H1 (cell line): ENCODE measurements at places on chromosomes 6 and 20. TPM values are rescaled to one million over a fixed set of nuclear protein-coding genes. Genes with fewer than 3 reads are reported as not detected.

The HDGFL1 gene
- total RNA-seq: not detected in 2 replicates

The GPR6 gene
- 0.27 and 0.37 TPM in 2 replicates for total RNA-seq

The CD93 gene
- total RNA-seq: 0.07 TPM in 1 of 2 replicates, not detected in the other

The REM1 gene
- not detected in 2 replicates for total RNA-seq

The EEF1E1 gene
- 96.8 and 97.2 TPM in 2 replicates for total RNA-seq

- no peaks in the 10 kb centered on the region for H3K4me1 ChIP-seq
- DNase-seq: no peak
- no peak overlapping the region for H3K27ac ChIP-seq
- H3K4me3 ChIP-seq: no peak overlapping the region
- H3K36me3 ChIP-seq: no peaks in the 10 kb centered on the region
Observed at GRCh38 chr20:43528258-43528875, 20.9 kb downstream of the L3MBTL1 start.

- H3K27ac ChIP-seq: peak overlapping the region; percentile 76
- H3K4me3 ChIP-seq: peak overlapping the region; percentile 81
- H3K27me3 ChIP-seq: no peaks in the 10 kb centered on the region
- H3K4me1 ChIP-seq: peaks cover 4% of the 10 kb centered on the region; the same call in 1 of the 2 replicates
- no peaks in the 10 kb centered on the region for H3K36me3 ChIP-seq
Observed at GRCh38 chr20:34363465-34364222, 571 bp downstream of the ITCH start.

GRCh38 chr20:59958123-59958522 lies at the start of gene CDH26:
CDH26 (plus strand) TSS chr20:59958423; CDS start chr20:59958727, 304 bp downstream.
- H3K4me1 ChIP-seq: no peaks in the 10 kb centered on the region
- DNase-seq: no peak
- H3K4me3 ChIP-seq: no peak within 1 kb of the TSS
- no peak within 1 kb of the TSS for H3K27ac ChIP-seq

DNA sequence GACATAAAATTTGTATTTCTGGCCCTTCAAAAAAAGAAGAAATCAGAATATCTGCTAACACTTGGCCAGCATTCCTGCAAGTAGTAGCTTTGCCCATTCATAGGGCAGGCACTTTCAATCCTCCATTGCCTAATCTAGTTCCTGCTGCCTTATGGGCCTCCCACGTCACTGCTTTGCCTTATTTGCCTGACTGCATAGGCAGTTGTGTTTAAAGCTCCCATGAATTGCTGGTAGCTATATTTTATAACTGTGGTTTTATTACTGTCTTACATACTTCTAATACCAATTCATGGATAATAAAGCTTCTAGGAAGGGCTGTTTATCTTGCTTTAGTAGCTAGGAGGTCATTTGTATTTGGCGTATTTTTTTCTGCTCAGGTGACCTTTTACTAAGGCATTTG lies 7.7 kb upstream of the SLC35A1 start:
- DNase-seq: no peak
- H3K36me3 ChIP-seq: no peaks in the 10 kb centered on the region
- H3K27ac ChIP-seq: no peak overlapping the region
- H3K4me1 ChIP-seq: no peaks in the 10 kb centered on the region
- no peaks in the 10 kb centered on the region for H3K27me3 ChIP-seq

- H3K27ac ChIP-seq: no peak overlapping the region
- no peaks in the 10 kb centered on the region for H3K36me3 ChIP-seq
- H3K4me3 ChIP-seq: peak overlapping the region; percentile 77
- DNase-seq: no peak
- peaks cover 17% of the 10 kb centered on the region for H3K27me3 ChIP-seq
- no peaks in the 10 kb centered on the region for H3K4me1 ChIP-seq
Observed at GRCh38 chr6:31357886-31358285, 907 bp upstream of the HLA-B start.

GRCh38 chr6:8707956-8708772 lies 272.8 kb upstream of the SLC35B3 start:
- H3K27ac ChIP-seq: no peak overlapping the region
- 0 out of 2 replicates have a peak, but pooled peaks cover 2% of the 10 kb centered on the region for H3K4me1 ChIP-seq
- no peak for DNase-seq
- no peaks in the 10 kb centered on the region for H3K36me3 ChIP-seq

- H3K4me3 ChIP-seq: no peak overlapping the region
- H3K36me3 ChIP-seq: no peaks in the 10 kb centered on the region
- DNase-seq: no peak
- no peak overlapping the region for H3K27ac ChIP-seq
- H3K4me1 ChIP-seq: peaks cover 8% of the 10 kb centered on the region
Observed at GRCh38 chr6:13484138-13484708, 3.2 kb downstream of the GFOD1 start.

- H3K36me3 ChIP-seq: no peaks in the 10 kb centered on the region
- no peak overlapping the region for H3K4me3 ChIP-seq
- DNase-seq: no peak
- no peaks in the 10 kb centered on the region for H3K27me3 ChIP-seq
- no peaks in the 10 kb centered on the region; the same call in none of the 2 replicates for H3K4me1 ChIP-seq
- no peak overlapping the region for H3K27ac ChIP-seq
Observed at GRCh38 chr6:107676042-107676441, 148.1 kb downstream of the SCML4 start.

DNA sequence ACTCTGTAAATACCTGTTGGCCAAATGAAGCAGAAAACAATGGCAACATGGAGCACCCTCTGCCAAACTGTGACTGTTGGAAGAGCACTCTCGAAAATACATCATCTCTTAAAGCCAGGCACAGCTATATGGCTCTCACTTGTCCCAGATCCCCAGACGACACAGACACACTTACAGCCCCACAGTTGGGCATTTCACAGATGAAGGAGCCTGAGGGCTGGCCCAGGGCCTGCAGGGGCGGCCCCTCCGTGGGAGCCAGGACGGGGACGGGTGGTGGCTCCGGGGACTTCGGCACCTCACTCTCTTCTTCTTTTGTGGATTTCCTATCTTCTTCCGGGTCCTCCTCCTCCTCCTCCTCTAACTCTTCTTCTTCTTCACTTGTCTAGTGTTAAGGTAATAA lies 18.4 kb upstream of the MRPS10 start:
- peaks cover 3% of the 10 kb centered on the region for H3K36me3 ChIP-seq
- H3K27ac ChIP-seq: no peak overlapping the region
- H3K27me3 ChIP-seq: no peaks in the 10 kb centered on the region

- H3K27me3 ChIP-seq: no peaks in the 10 kb centered on the region
- no peaks in the 10 kb centered on the region for H3K4me1 ChIP-seq
- no peak for DNase-seq
- no peaks in the 10 kb centered on the region for H3K36me3 ChIP-seq
- no peak overlapping the region for H3K27ac ChIP-seq
Observed at GRCh38 chr20:16864963-16865362, 116.8 kb downstream of the OTOR start.

DNA sequence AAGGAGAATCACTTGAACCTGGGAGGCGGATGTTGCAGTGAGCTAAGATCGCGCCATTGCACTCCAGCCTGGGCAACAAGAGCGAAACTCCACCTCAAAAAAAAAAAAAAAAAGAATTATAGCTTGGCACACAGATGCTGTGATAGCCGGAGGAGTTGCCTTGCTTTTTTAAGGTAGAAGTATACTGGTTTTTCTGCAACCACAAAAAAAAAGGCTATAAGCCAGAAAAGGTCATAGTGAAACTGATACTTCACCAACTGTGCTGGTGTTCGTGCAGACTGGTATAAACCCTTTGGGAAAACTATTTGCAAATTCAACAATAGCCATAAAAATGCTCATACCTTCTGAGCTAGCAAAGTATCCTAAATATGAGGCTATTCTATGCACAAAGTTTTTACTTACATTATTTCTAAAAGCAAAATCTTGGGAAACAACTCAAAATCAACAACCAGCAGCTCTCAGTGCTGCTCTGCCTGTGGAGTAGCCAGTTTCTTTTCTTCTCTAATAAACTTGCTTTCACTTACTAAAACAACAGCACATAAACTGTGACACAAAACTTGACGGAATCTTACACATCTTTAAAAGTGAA lies 44.0 kb downstream of the B4GALT5 start:
- H3K27me3 ChIP-seq: no peaks in the 10 kb centered on the region
- peaks cover 5% of the 10 kb centered on the region; the same call in 1 of the 2 replicates for H3K4me1 ChIP-seq
- H3K27ac ChIP-seq: no peak overlapping the region
- no peak overlapping the region for H3K4me3 ChIP-seq

DNA sequence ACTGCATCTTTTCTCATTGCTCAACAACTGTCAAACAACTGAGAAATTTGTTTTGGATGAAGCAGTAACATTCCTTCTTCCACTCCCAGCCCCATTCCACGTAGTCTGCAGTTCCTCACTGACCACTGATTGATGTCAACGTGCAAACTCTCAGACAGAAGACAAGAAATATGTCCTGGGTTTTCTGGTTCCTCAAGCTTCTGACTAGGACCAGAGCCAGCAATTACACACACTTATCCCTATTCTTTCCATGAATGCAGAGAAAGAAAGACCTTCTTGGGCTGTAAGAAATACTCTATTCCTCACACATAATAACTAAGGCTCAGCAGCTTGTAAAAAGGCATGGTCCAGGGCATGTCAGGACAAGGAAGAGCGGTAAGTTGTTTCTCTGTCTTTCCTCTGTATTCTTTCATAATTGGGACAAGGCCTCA lies 790.1 kb upstream of the SLC35B3 start:
- no peak overlapping the region for H3K4me3 ChIP-seq
- no peak overlapping the region for H3K27ac ChIP-seq
- no peaks in the 10 kb centered on the region for H3K36me3 ChIP-seq
- no peak for DNase-seq
- H3K27me3 ChIP-seq: no peaks in the 10 kb centered on the region

DNA sequence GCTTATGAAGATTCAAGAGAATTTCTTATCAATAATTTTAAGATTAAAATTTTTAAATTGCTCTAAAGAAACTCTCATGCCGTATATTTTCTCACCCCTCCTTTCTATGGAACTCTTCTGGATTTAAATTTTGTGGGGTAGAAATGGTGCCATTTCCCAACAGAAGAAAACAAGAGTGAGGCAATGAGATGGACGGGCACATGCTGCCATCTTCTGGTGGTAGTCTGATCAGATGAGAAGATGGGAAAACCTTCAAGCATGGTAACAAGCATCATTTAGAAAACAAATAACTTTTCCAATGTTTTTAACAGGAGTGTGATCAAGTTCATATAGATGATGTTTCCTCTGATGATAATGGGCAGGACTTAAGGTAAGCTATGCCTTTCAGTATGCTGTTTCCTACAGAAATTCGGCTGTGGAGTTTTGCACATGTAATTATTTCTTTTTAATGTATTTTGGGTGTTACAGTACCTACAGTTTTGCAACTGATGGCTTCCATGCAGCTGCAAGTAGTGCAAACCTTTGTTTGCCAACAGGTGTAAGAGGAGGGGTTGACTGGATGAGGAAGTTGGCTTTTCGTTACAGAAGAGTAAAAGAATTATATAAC lies 271.4 kb downstream of the EYA4 start:
- H3K4me1 ChIP-seq: no peaks in the 10 kb centered on the region
- H3K36me3 ChIP-seq: no peaks in the 10 kb centered on the region
- H3K4me3 ChIP-seq: no peak overlapping the region

DNA sequence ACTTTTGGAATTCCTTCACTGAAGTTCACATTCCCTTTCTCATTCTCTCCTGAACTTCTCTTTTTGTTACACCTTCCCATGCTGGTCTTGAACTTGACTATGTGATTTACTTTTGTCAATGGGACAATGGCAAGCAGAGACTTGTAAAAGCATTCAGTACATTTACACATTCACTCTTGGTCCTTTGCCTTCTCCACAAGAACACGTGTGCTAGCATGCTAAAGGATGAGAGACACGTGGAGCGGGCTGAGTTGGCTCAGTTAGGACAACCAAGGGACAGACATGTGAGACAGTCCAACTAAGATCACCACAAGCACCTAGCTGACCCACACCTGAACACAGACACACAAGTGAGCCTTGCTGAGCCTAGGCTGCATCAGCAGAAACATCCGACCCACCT lies 91.3 kb upstream of the PAK5 start:
- no peaks in the 10 kb centered on the region for H3K4me1 ChIP-seq
- no peak for DNase-seq
- no peak overlapping the region for H3K4me3 ChIP-seq
- H3K27me3 ChIP-seq: no peaks in the 10 kb centered on the region
- no peaks in the 10 kb centered on the region for H3K36me3 ChIP-seq
- H3K27ac ChIP-seq: no peak overlapping the region

- H3K4me3 ChIP-seq: no peak overlapping the region
- no peaks in the 10 kb centered on the region for H3K4me1 ChIP-seq
- DNase-seq: no peak
Observed at GRCh38 chr6:11828262-11828870, 49.8 kb upstream of the ADTRP start.

DNA sequence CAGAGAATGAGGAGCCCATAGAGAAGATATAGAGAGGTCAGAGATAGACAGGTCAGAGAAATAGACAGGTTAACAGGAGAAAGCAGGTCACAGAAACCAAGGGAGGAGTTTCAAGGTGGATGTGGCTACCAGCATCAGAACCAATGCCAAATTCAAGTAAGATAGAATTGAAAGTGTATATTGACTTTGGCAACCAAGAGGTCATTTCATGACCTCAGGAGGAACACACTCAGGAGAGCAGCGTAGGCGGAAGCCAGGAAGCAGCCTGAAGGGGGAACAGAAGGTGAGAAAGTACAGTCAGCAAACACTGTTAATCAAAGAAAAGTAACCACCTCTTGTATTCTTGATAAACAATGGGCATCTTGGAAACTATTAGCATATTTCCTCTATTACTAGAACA lies 33.9 kb upstream of the ALDH8A1 start:
- no peak for DNase-seq
- no peaks in the 10 kb centered on the region for H3K4me1 ChIP-seq
- H3K27ac ChIP-seq: no peak overlapping the region
- H3K27me3 ChIP-seq: no peaks in the 10 kb centered on the region
- H3K4me3 ChIP-seq: no peak overlapping the region
- peaks cover 13% of the 10 kb centered on the region for H3K36me3 ChIP-seq
